ENCODE measurements at places on chromosomes 3 and 15. TPM values are rescaled to one million over a fixed set of nuclear protein-coding genes. Genes with fewer than 3 reads are reported as not detected.

GRCh38 chr15:90261811-90262210, 3.7 kb upstream of the NGRN start:
- DNase-seq = no peak

DNA sequence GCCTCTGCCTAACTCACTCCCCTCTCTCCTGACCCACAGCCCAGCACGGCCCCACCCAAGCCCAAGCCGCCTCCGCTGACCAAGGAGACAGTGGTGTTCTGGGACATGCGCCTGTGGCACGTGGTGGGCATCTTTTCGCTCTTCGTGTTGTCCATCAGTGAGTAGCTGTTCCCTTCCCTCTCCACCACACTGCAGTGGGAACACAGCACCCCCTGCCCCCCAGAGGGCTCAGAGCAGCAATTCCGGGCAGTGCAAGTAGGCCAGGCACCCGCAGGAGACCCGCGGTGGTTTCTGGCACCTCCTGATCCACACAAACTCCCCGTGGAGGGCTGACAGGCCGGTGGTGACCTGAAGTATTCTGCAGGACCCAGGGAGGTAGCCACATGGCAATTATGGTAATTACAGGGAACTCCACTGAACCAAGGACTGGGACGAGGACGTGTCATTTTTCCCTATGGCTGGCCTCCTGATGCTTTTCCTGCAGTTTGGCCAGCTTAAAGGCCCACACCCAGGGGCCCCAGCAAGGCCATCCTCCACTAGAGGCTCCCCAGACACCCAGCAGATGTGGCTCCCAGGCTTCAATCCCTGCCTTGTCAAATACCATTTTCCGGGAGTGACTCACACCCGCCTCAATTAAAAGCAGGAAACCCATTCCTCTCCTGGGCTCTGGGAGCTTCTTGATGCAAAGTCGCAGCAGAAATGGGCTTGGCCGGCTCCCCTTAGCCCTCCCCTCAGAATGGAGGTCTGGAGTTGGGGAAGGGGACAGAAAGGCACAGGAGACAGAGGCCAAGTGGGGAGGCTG, 4.8 kb downstream of the TMIE start:
- DNase-seq = no peak

- DNase-seq = no peak
These were observed 112.5 kb downstream of the CPNE4 start for GRCh38 chr3:131922356-131922755.

DNA sequence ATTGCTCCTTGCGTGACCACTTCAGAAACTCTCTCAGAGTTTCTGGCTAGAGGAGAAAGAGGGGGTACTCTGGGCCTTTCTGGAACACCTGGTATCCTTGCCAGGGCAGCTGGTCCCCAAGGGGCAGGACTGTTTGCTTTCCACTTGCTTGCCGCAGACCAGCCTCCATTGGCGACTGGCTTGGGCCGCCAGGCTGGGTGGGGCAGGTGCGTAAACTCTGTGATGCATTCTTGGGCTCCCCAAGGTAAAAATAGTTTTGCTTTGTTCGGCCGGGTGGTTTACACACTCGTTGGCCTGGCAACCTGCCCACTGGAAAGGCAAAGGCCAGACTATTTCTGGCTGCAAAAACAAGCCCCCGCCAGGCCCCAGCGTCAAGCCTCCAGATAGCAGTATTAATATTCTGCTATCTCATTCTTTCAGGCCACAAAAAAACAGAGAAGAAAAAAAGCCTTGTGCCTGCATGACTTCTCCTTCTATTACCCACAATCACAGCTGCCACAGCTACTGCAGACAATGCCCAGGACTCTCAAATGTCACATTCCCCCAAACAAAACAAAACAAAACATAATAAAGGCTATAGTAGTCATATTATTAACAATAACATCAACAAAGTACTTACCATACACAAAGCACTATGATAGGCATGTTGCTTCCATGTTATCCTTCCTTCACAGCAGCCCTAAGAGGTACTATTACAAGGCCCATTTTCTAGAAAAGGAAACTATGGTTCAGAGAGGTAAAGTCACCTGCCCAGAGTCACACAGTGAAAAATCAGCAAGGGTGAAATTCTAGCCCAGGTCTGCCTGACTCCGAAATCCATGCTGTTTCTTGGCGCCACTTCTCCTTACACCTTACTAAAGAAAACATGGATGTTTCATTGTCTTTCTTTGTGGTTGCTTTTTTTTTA, 14.0 kb upstream of the SSUH2 start:
- peak; percentile 61 for DNase-seq

DNA sequence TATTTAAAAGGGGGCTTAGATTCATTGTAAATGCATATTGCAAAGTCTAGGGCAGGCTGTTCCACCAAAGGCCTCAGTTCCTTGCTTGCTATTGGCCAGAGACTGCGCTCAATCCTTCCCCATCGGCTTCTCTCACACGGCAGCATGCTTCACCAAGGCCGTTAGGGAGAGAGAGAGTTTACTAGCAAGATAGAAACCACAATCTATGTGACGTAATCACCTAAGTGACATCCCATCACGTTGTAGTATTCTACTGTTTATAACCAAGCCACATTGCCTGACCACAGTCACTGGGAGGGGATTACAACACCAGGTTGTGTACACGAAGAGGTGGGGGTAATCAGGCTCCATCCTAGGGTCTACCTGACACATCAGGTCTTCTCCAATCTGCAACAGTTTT, 16.0 kb upstream of the NPAP1 start:
- DNase-seq = no peak

GRCh38 chr15:44661576-44661975, 1.9 kb downstream of the SPG11 start:
- no peak for DNase-seq

DNA sequence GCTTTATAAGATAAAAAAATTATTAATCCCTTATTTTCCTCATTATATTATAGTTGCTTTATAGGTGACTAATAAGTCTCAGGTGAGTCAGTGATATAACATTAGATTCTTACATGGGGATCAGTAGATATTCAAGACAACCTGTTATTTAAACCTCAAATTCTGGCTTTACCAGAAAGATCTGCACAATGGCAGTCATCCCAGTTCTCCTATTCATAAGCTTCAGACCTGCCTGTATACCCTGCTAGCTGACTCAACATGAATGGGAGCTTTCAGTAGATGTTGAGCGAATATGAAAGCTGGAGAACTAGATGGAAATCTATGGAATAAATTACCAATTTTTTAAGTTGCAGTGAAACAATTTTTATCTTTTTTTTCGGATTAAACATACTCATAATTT, 20.5 kb upstream of the CCDC54 start:
- no peak for DNase-seq

DNA sequence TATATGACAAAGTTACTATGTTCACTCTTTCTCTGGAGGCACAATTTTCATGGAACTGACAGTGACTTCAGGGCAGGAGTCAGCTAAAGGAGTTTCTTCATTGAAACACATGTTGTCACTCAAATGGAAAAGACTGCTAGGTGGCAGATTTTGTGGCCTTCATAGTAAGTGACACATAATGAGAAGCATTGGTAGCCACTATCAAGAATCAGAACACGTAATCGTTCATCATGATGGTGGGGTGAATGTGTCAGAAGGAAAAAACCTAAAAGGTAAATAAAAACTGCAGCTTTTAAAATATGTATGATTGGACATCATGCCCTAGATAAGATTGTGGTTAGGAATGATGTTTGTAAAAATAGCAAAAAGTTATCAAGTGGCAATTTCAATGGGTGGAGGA, 1491.0 kb downstream of the SI start:
- DNase-seq = no peak

AADACL2 gene
- 0.40 TPM for polyA plus RNA-seq

DUOXA2 gene
- not detected for polyA plus RNA-seq

All from left renal pelvis (tissue), 4 donors.